Stimulated activated CD4-positive, alpha-beta T cell treated with anti-CD3 and anti-CD28 coated beads, Interleukin-4, amount 100 ng/mL, for 24 hours (primary cell): ENCODE measurements at places on chromosomes 5 and 9.

GRCh38 chr9:5559659-5560058 is 49.3 kb downstream of the PDCD1LG2 start:
- DNase-seq = no peak

- DNase-seq = no peak
Measured at GRCh38 chr9:6902423-6902822, 144.7 kb downstream of the KDM4C start.

- DNase-seq = no peak
Measured at GRCh38 chr9:34145165-34145564, 18.7 kb upstream of the DCAF12 start.

GRCh38 chr5:73433982-73434342 is 14.6 kb downstream of the FOXD1 start:
- DNase-seq = no peak

DNA sequence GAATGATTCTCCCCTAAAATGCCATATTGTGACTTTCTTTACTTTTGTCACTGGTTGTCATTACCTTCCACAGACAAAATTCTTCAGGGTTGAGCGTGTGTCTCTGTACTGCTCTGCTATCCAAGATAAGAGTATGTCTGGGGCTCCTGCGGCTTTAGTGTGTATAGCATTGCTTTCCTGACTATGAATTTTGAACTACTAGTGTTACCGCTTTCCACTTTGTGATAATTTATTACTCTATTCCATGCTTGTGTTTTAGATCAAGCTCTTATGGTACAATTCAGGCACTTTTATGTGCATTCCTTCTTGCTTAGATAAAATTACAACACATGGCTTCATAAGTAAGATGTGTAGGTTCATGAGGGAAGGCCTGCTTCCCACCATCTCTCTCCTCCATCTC is 51.5 kb upstream of the MEF2C start:
- DNase-seq = no peak

DNA sequence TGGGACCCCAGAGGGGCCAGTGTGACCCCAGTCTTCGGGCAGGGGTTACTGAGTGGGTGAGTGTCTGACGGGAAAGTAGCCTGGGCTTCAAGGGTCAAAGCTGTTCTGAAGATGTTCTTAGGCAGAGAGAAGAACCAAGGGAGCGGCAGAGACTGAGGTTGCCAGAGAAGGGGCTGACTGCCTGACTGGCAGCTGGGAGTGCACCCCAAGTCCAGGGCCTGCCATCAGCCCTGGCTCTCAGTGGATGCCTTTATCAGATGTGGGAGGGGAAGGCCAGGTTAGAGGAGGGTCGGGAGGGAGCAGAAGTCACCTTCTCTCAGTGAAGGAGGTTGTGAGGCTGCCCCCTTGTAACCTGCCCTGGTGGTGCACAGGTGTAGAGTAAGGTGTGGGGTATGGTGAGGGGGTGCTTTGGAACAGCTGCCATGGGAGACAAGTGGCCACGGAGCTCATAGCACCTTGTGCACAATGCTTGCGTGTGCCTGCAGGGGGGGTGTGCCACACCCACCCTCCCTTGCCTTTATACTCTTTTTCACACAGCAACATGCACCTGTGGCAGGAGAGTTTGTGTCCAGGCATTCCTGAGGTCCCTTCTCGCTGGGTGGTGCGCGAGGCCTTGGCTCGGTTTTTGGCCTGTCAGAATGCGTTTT is 18.9 kb downstream of the RALGPS1 start:
- DNase-seq = no peak

DNA sequence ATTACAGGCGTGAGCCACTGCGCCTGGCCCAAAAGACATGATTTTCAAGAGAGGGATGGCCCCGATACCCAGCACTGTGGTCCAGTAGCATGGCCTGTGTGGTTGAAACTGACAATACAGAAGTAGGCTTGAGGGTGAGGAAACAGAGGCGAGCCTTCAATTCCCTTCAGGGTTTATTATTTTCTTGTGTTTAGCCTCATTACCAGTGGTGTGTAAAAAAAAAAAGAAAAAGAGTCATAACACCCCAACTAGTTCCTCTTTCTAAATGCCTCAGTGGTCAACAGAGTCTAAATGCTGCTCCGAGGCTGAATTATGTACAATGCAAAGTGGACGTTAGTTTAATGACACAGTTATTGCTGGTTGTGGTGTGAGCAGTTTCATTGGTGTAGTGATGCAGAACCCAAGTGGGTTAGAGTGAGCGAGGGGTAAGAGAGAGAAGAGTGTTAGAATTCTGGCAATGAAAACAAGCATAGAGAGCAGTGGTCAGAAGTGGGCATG is 58.8 kb downstream of the SNX30 start:
- DNase-seq = no peak

- no peak for DNase-seq
Measured at GRCh38 chr9:7721291-7721690, 78.3 kb downstream of the DMAC1 start.

- DNase-seq = peak; percentile 62
Measured at GRCh38 chr9:128420060-128420650, 502 bp upstream of the CERCAM start.

- DNase-seq = no peak
Measured at GRCh38 chr5:54426209-54426608, 29.3 kb upstream of the HSPB3 start.

DNA sequence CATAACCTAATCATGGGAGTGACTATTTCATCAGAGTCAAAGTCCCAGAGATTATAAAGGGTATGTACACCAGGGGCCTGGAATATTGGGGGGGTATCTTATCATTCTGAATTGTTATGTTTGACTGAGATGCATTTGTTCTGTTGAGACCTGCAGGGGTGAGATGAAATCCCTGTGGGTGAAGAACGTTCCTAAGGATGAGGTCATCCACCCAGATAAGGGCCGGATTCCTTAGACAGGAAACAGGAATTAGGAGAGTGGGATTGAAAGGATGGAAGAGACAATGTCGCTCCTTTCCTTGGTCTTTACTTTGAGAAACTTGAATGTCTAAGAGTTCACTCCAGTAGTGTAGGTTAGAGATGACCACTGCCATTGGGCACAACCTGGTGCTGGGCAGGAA is 54.7 kb downstream of the GAS1 start:
- DNase-seq = no peak

- DNase-seq = no peak
Measured at GRCh38 chr5:79971156-79971555, 19.9 kb downstream of the MTX3 start.

GRCh38 chr5:16666130-16666882 is 49.5 kb upstream of the RETREG1 start:
- no peak for DNase-seq

DNA sequence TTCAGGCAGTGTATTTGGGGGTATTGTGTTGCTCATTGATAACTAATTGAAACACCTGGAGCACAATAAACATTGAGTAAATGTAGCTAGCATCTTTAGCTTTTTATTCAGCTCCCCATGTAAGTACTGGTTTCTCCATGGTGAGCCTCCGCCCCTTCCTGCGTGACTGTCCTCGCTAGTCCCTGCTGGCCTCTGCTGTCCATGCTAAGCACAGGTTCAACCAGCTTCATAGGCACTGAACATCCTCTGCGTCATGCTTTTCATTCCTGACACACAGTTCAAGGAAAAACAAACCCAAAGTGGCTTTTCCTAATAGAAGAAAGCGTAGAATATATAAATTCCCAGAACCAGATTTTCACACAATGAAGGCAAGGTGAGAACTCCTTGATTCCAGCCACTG is 27.3 kb upstream of the DAP start:
- no peak for DNase-seq

DNA sequence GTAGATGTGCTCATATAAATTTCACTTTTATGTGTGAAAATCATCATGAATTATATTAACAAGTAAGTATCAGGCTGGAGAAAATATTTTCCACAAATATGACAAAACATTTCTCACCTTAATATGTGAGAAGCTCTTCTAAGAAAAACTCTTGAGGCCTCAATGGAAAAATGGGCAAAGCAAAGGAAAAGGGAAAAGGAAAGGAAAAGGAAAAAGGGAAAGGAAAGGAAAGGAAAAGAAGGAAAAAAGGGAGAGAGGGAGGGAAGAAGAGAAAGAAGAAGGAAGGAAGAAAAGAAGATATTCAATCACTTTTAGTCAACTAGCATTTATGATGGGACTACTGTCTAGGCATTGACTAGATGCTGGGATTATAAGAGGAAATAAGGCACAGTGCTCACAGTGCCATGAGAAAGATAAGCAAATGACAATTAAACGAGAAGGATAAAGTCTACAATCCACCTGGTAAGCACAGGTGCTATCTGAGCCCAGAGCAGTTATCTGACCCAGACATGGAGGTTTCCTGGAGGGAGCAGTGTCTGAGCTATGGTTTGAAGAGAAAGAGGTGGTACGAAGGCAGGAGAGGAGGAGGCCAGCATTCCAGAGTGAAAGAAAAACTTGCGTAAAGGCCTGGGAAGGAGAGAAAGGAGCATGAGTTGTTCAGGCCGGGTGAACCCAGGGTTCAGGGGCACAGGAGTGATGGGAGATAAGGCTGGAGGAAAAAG is 18.3 kb upstream of the ACSL6 start:
- DNase-seq = no peak

GRCh38 chr5:57816108-57816507 is 333.5 kb upstream of the ACTBL2 start:
- no peak for DNase-seq

DNA sequence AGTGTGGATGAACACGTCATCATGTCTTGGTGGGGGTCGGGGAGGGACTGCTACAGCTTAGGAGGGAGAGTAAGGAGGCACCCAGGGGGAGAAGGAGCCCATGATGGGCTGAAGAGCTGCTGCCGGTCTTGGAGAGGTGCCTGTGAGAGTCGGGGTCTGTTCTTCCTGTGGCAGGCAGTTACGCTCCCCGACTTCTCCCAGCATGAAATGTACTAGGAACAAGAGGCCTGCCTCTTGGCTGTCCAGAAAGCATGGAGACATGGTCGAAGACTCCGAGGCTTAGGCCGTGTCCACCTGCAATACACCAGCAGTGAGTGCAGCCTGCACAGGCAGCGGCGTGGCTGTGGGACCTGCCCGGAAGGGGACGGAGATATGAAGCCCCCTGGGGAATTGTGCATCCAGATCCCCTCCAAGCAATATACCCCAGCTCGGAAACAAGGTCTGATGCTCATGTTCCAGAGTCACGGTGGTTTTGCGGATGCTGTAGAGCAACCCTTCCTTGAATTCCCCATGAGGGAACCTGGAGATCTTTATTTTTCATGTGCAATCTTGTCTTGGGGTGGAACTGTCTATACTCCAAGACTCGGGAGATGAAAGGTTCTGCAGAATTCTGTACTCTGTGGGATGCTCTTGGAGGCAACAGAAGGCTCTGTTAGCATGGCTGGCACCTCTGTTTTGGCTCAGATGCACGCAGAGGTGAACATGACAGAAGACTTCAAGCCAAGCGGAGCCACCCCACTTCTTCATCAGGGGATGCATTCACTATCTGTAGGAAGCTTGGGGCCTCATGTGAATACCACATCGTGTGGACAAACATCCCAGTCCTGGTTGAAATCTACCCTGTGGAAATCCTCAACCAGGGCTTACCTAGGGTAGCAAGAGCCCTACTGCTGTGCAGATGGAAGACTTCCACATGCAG is 374.9 kb upstream of the IRX4 start:
- no peak for DNase-seq

GRCh38 chr5:137938751-137939143 is 49.5 kb downstream of the PKD2L2 start:
- no peak for DNase-seq

DNA sequence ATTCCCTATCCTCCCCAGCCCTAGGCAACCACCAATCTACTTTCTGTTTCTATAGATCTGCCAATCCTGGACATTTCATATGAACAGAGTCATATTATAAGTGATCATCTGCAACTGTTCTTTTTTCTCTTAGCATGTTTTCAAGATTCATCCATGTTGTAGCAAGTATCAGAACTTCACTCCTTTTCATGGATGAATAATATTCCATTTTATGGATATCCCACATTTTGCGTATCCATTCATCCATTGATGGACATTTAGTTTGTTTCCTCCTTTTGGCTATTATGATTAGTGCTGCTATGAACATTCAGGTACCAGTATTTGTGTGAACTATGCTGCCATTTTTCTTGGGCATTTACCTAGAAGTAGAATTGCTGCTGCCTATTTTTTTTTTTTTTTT is 51.3 kb upstream of the HAND1 start:
- no peak for DNase-seq

- no peak for DNase-seq
Measured at GRCh38 chr9:134413890-134414623, 87.8 kb downstream of the RXRA start.

DNA sequence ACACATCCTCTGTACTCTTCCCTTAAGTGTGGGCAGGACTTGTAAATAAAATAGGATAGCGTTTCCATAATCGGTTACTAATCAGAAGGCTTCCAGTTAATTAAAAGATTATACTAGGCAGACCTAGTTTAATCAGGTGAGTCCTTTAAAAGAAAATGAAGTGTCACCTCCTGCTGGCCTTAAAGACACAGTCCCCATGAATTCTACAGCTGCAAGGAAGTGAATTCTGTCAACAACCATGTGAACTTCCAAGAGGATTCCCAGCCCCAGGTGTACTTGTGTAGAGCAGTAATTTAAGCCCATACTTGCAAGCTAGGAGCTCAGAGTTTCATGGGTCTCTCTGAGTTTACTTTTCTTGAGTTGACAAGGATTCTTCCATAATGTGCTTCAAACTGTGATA is 918.3 kb downstream of the DTWD2 start:
- DNase-seq = no peak

GRCh38 chr9:78986446-78986845 is 585.3 kb upstream of the TLE4 start:
- no peak for DNase-seq
